ENCODE measurements at places on chromosomes 4 and X. TPM values are rescaled to one million over a fixed set of nuclear protein-coding genes. Genes with fewer than 3 reads are reported as not detected.
A peak's percentile ranks its signal among the peaks of the same experiment; 100 is the strongest.

DNA sequence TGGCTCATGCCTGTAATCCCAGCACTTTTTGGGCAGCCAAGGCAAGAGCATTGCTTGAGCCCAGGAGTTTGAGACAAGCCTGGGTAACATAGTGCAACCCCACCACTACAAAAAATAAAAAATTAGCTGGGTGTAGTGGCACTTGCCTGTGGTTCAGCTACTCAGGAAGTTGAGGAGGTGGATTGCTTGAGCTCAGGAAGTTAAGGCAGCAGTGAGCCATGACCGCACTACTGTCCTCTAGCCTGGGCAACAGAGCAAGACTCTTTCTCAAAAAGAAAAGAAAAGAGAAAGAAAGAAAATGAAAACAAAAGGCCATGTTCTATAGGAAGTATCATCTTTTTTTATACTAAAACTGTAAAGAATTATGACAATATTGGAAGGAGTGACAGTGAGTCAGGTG, 38.5 kb downstream of the NEK1 start:
- no peak for DNase-seq

- no peak for DNase-seq
These were observed 5.8 kb downstream of the RASSF6 start for GRCh38 chr4:73614311-73614867.

DNA sequence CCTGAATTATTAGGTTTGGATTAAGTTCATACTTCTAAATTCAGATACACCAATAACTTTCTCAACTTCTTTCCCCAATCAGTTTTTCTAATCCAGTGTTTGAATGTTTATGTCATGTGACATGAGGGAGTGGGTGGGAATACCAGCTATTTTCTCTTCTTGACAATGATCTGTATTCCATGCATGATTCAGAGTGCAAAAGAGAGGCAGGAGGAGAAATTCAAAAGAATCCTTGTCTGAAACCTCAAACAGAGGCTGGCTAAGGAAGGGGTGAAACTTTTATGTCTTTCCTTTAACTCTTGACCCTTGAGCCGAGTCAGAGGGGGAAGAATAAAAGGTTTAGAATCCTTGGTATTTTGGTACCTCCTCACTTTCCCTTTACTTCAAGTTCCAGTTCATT, 544.7 kb downstream of the SPRY1 start:
- DNase-seq = no peak

DNA sequence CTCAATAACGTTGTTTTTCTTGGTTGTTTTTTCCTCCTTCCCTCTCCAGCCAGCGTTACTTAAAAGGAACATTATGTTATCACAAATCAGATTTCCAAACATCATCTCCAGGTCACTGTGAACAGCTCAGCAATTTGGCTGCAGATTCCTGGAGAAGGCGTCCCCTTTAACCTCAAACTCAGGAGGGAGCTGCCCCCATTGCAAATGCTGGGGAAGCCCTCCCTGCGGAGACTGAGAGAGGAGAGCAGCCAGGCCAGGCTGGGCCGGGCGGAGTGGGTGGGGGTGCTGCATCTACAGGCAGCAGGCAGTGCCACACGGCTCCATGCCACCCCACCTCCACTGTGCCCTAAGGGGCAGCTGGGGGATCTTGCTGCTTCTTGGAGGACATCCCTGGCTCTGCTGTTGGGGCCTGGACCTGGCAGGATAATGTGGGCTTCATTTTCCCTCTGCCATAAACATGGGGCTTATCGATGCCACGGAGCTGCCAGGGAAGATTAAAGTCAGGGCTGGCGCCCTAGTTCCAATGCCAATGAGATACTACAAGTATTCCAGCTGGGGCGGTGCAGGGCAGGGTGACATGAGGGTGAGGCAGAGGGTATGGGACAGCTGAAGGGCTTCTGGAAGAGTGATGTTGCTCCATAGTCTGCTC, 148.8 kb downstream of the PJA1 start:
- DNase-seq = no peak

- no peak for DNase-seq
These were observed 280.3 kb downstream of the SPRY1 start for GRCh38 chr4:123676890-123677229.

DNA sequence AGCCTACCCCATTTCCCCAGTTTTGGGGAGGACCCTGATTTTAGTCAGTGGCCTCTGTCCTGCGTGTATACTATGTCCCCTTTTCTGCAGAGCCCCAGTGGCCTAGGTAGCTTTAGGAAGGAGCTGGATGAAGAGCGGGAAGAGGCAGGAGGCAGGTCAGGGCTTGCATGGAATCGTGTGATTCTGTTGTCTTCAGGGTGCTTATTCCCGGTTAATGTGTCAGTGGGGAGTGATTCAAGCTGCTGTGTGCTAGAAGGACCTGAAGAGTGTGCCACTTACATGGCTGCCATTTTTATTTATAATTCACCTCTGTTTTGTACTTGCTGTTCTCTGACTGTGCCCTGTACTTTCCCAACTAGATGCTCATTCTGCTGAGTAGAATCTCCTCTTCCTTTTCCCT, 127.3 kb upstream of the AMOT start:
- DNase-seq = no peak

GRCh38 chrX:71253253-71254091, 468 bp downstream of the ZMYM3 start:
- peak; percentile 37 for DNase-seq

DNA sequence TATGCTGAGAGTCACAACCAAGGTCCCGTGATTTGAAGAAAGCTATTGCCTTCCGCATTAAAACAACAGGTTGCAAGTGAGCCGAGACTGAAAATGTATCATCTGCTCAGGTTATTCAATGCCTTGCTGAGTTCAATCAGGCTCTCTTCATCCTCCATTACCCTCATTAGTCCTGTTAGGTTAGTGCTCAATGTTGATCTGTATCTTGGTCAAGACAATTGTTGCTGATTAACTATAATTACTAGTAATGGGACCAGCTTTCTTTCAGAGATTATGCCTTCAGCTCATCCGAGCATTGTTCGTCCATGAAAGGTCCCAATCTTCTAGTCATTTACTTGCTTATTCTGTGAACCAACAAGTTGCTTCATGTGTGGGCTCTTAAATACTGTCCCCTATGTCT, 534.6 kb upstream of the FAM241A start:
- DNase-seq = no peak

- no peak for DNase-seq
These were observed 475.7 kb upstream of the SLIT2 start for GRCh38 chr4:19776021-19776459.

DNA sequence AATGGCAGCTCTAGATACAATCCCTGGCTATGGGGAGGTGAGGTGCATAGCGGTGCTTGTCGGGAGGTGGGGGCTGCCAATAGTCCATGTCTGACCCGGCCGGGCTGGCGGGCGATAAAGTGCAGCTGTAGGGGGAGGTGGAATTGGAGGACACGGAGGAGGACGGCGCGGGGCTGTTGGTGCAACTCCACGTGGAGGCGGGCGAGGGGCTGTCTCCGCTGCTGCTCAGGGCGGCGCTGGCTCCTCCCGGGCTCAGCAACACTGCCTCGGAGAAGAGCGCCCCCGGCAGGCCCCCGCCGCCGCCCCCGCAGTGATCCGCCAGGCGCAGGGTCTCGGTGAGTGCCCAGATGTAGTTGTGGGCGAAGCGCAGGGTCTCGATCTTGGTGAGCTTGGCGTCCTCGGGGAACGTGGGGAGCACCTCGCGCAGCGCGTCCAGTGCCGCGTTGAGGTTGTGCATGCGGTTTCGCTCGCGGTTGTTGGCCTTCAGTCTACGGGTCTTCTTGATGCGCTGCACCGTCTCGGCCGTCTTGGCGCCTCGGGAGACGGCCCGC, 1.3 kb downstream of the NEUROG2 start:
- peak; percentile 31 for DNase-seq

DNA sequence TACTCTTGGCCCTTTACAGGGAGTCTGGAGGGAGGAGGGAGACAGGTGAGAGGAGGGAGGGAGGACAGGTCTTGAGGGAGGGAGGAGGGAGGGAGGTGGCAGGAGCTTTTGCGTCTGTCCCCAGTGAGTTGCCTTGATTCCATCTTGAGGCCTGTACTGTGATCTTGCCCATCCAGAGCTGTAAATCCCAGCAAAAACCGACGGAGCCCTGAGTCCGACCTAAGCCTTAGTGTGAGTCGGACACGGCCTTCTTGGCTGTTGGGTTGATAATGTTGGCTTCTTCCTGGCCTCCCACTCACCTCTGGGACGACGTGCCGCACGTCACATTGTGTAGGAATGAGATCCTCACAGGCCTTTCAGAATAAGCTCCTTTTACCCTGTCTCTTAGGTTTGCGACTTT, 72.5 kb downstream of the RGS12 start:
- no peak for DNase-seq

- DNase-seq = no peak
These were observed 169.5 kb downstream of the TLL1 start for GRCh38 chr4:166042510-166043055.

DNA sequence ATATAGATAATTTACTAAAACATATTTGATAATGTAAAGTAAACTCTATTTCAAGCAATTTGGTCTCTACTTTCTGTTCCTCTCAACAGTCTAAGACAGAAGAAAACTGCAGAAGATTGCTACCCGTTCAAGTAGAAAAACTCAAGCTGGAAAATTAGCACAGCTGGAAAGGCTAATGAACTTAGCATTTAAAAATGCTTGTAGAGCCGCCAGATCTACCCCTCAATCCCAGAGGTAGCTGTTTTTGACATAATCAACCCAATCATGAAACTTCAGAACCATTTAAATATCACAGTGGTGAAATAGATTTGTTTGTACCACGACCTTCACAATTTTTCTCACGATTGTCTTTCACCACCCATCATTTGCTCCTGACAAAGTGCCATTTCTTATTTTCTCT, 479.5 kb downstream of the SPRY1 start:
- no peak for DNase-seq

GRCh38 chrX:63661676-63662075, 123.3 kb downstream of the ARHGEF9 start:
- no peak for DNase-seq

DNA sequence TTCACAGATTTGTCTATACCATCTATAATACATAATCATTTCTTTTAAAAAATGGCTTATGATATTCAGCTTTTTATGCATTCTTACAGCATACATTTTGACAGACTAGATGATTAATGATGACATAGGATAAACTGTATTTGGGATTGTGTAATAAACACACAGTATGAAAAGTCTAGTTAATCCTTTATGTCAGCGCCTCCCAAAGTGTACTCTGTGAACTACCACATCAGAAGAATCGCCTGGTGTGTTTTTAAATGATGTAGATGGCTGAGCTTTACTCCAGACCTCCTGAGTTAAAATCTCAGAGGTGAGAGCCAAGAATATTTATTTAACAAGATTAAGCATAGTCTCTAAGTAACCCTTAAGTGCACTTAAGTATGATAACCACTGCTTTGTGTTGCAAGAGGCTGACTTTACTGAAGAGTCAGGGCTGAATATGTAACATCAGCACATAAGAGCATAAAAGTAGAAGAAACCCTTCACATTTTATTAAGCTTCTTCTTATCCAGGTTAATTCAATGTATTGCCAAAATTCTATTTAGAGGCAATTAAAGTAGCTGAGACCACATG, 104.2 kb downstream of the ANK2 start:
- no peak for DNase-seq

DNA sequence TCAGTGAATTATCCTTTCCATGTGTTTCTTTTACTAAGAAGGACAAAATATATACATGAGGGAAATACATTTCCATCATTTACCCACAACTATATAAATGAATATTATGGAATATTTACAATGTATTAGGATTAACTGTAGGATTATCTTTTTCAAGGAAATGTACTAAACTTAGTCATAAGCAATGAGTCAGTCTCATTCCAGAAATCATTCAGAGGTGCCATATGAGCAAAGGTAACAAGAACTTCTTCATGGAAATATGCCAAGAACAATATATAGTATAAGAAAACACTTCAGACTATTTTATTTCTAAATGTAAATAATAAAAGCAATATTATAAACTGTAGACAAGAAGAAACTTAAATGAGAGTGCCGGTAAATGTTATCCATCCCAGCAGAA, 67.1 kb downstream of the USP38 start:
- no peak for DNase-seq

- DNase-seq = no peak
These were observed 65.2 kb upstream of the SMIM10 start for GRCh38 chrX:134925551-134925950.

DNA sequence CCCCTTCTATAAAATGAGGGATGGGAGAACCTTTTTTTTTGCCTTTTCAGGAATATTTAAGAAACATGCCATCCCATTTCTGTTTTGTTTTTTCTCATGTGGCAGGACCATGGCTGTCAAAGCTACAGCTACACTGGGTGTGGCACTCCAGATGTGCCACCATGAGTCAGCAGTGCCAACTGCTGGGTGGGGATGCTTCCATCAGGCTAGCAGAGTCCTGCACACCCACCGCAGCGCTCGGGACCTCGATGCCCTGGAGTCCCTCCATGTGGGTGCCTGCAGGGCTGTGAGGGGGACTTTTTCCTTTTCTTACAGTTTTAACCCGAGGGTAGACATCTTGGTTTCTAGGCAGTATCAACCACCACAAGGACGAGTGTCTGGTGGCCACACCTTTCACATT, 352.6 kb downstream of the NR3C2 start:
- DNase-seq = no peak

- DNase-seq = no peak
These were observed 94.6 kb downstream of the PPP2R2C start for GRCh38 chr4:6377626-6378492.

GRCh38 chrX:97844161-97844560, 960.5 kb downstream of the RPA4 start:
- DNase-seq = no peak

GRCh38 chr4:157023941-157024340, 52.0 kb upstream of the GLRB start:
- no peak for DNase-seq

GRCh38 chr4:27308379-27308778, 447.7 kb downstream of the STIM2 start:
- DNase-seq = no peak

GRCh38 chr4:966266-967112, 6.9 kb downstream of the DGKQ start:
- no peak for DNase-seq

- no peak for DNase-seq
These were observed 613.5 kb downstream of the PCDH18 start for GRCh38 chr4:136918772-136919171.

DNA sequence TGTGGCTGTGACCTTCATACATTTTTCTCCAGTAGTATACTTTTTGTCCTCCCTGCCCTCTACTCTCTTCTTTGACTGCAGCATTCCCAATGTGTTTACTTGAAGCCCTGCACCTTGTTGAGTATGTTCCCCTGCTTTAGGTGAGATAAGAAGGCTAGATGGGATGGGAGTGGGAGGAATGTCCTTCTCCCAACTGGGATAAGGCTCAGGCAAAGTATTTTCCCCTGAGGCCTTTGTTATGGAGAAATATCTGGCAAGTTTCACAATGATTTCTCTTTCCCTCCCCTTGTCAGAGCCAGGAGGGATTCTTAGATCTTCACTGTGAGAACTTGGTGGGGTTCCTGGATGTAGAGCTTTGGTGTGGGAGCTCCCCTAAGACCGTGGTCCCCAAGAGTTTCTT, 131.8 kb downstream of the CLCN5 start:
- no peak for DNase-seq

Gene CEP135
- 17.4 TPM for total RNA-seq

Gene XPNPEP2
- 0.32 TPM for total RNA-seq

Gene SULT1E1
- not detected for total RNA-seq

Gene FRG1
- total RNA-seq = 41.5 TPM

Gene LONRF3
- 0.30 TPM for total RNA-seq

Gene CLTRN
- total RNA-seq = 0.80 TPM

Gene SUPT20HL2
- not detected for total RNA-seq

Gene IL13RA1
- 10.2 TPM for total RNA-seq

All from neural crest cell (in vitro differentiated cells).